ENCODE measurements at places on chromosomes 16 and 17.

- no peak for DNase-seq
- no peaks in the 10 kb centered on the region for H3K4me1 ChIP-seq
- H3K36me3 ChIP-seq: no peaks in the 10 kb centered on the region
- no peaks in the 10 kb centered on the region for H3K27me3 ChIP-seq
- H3K4me3 ChIP-seq: no peak overlapping the region
Observed at GRCh38 chr16:59859676-59860402, 1125.7 kb upstream of the GOT2 start.

DNA sequence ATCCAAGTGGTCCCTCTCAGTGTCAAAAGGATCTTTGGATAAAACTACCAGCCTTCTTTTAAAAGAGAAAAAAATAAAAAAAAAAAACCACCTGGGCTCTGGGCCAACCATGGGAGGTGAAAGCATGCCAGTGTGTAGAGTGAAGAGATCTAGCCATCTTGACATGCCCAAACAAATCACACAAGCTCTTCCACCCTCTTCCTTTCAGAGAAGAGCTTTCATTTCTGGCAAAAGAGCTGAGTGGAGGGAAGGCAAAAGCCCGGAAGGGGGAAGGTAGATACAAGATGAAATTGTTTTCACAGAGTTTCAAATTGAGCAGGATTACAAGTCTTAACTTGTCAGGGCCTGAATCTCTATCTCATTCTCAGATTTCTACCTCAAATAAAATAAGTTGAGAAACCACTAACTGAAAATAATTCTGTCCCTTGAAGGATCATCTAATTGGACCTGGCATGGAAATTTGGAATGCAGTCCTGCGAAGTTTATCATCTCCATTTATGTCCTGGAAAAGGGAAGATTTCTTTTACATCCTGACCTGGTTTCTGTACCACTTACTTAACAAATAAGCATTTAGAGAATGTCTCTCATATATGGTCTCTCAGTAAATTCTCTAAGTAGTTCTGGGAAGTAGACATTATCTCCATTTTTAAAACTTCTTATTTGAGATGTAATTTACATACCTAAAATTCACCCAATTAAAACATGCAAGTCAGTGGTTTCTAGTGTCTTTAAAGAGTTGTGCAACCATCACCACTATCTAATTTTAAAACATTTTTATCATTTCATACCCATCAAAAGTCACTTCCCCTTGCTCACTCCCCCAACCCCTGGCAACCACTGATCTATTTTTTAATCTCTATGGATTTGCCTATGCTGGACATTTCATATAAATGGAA, 93.7 kb downstream of the TANGO6 start:
- H3K27ac ChIP-seq: no peak overlapping the region
- H3K27me3 ChIP-seq: no peaks in the 10 kb centered on the region
- H3K4me3 ChIP-seq: no peak overlapping the region
- H3K4me1 ChIP-seq: no peaks in the 10 kb centered on the region
- no peaks in the 10 kb centered on the region for H3K36me3 ChIP-seq

DNA sequence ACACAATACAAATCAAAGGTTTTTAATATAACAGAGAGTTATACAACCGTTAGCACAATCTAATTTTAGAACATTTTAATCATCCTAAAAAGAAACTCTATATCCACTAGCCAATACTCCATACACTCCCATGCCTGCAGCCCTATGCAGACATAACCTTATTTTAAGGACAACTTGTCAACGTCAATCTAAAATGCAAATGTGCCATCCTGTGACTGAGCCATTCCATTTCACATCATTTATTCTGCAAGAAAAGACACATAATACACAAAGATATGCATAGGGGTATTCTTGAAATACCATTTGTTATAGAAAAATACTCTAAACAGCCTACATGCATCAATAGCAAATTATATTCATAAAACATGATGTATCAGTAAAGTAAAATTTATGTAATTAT, 106.7 kb downstream of the CEP112 start:
- H3K27me3 ChIP-seq: no peaks in the 10 kb centered on the region
- no peaks in the 10 kb centered on the region for H3K4me1 ChIP-seq
- no peak for DNase-seq
- H3K36me3 ChIP-seq: no peaks in the 10 kb centered on the region
- no peak overlapping the region for H3K4me3 ChIP-seq

DNA sequence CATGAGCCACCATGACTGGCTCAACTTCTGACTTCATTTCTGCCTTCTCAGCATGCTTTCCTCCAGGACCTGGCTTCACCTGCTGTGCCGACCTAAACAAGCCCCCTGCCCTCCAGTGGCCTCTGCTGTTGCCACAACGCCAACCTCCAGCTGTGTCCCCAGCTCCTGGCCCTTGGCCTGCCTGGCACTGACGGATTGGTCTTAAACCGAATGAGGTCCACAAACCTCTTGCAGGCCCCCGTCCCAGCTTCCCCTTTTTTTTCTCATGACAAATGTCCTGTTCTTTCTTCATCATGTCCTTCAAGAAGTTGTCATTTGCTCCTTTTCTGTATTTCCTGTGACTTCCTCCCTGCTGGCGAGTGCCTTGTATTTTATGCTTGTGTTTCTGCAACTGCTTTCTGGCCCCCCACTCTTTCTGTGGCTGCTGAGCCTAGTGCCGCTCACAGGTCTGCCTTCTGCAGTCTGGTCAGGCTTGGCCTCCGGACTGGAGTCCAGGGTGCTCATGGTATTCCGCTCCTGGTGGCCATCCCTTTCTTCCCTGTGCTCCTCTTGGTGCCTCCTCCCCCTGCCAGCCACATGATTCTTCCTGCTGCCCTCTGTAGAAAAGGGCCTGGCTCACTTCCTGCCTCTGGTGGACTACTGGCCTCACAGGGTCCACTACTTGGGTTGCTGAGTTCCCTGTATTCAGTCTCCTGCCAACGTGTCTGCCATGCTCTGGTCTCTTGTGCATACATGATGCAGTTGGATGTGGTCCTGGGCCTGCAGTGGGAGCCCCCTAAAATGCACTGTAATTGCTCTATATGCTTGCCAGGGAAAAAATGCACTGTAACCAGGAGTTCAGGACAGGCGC, 2.9 kb downstream of the ATP6V0C start:
- H3K27ac ChIP-seq: no peak overlapping the region
- no peak for DNase-seq
- H3K4me1 ChIP-seq: peaks cover 2% of the 10 kb centered on the region
- no peaks in the 10 kb centered on the region for H3K27me3 ChIP-seq

GRCh38 chr17:12856416-12856815, 67.1 kb downstream of the ARHGAP44 start:
- H3K4me1 ChIP-seq: no peaks in the 10 kb centered on the region
- no peak for DNase-seq
- H3K36me3 ChIP-seq: no peaks in the 10 kb centered on the region
- no peak overlapping the region for H3K27ac ChIP-seq
- H3K4me3 ChIP-seq: no peak overlapping the region

DNA sequence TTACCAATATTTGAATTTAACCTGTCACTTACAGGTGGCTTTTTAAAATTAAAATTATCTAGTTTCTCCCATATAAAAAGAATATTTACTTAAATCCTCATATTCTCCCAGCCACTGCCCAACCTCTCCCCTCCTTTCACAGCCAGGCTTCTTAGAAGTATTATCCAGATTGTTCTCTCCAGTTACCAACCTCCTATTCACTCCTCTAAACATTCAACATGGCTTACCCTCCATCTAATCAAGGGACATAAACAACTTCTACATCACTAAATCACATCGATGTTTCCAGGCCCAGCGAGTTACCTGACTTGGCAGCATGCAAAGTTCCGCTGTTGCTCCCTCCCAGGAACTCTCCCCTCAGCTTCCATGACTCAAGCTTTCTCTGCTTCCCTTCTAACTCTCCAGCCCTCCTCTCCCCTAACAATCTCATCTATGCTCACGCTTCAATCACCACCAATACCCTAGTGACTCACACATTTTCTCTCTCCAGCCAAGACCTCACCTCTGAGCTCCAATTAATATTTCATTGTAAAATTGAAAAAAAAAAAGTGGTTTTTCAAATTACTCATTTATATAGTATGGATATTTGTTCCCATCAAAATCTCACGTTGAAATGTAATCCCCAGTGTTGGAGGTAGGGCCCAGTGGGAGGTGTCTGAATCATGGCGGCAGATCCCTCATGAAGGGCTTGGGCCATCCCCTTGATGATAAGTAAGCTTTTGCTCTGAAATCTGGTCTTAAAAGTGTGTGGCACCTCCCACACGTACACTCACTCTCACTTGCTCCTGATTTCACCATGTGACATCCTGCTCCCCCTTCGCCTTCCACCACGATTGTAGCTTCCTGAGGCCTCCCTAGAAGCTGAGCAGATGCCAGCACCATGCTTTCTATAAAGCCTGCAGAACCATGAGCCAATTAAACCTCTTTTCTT, 88.5 kb downstream of the HELZ start:
- H3K27me3 ChIP-seq: no peaks in the 10 kb centered on the region
- H3K27ac ChIP-seq: no peak overlapping the region
- peak; percentile 30 for DNase-seq
